ENCODE measurements at places on chromosomes 4 and X.

DNA sequence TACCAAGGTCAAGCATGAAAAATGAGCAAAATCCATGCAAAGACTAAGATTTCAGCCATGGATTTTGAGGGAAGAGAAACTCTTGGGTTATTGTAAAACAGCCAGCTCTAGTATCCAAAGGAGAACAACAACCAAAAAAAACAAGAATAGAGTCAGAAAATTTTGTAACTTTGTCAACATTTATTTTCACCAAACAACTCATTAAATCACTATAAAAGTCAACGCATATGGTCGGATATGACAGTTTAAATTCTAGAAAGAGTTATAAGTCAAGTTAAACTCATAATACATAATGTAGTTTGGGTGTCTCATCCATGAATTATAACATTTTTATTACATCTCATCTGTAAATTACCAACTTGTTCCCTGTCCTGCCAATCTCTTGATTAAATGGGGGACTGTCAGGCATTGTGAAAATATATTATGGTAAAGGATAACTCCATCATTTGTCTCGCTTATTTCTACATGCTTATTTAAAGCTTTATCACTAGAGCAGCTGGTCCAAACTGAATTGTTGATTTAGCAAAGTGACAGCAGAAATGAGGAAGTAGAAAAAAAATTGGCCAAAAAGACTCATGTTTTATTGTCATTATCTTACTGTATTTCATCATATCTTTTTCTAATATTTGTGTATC, 224.8 kb upstream of the NOCT start:
- no peak for DNase-seq

DNA sequence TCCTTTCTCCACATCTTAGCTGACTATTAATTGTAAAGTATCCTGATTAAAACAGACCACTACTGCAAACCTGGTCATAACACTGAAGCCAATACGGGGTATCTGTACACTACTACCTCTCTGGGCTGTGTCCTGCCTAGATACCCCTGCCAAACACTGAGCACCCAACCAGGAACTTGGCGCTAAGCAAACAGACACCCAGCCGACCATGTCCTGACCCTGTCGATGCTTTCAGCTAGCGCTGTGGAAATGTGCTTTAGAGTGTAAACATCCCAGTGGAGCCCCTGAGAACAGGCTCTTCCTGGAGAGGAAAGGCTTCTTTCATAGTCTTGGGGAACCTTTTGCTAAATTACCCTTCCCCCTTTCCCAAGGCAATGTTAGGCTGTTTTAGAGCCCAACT, 52.9 kb downstream of the CCNG2 start:
- DNase-seq = no peak

- no peak for DNase-seq
Measured at GRCh38 chr4:143351774-143352451, 15.2 kb downstream of the GAB1 start.

GRCh38 chrX:78708816-78709215, 38.7 kb upstream of the LPAR4 start:
- no peak for DNase-seq

DNA sequence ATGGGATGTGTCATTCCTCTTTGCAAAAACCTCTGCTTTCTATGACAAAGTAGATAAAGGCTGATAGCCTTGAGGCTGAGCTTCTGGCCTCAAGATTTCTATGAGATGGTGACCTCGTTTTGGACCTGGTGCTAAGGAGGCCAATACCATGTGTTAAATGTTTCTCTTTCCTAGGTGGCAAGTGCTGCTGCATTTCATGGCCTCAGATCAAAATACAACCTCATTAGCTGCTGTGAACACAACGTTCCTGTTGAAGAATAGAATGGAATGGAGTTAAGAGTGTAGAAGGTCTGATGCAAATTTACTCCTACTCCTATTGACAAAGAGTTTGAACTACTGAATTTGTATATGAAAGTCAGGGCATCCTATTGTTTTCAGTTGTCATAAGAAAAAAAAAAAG, 112.0 kb downstream of the C4orf51 start:
- no peak for DNase-seq

DNA sequence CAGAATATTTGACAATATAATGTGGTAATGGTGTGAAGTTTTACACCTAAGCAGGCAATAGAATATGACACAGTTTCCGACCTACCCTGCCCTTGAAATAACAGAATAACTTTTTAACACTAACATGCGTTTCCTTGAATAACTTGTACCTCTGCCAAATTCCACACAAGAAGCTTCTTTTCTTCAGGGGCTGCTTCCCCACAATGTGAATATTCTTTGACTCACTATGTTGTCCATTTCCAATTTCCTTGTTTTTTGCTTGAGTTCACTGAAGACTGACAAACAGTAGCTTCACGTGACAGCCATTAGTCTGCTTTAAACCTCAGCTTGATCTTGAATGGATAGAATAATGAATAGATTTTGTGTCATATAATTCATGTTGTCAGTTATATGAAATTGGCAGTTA, 14.3 kb downstream of the SHROOM3 start:
- no peak for DNase-seq

- no peak for DNase-seq
Measured at GRCh38 chrX:54891573-54891972, 29.1 kb upstream of the TRO start.

DNA sequence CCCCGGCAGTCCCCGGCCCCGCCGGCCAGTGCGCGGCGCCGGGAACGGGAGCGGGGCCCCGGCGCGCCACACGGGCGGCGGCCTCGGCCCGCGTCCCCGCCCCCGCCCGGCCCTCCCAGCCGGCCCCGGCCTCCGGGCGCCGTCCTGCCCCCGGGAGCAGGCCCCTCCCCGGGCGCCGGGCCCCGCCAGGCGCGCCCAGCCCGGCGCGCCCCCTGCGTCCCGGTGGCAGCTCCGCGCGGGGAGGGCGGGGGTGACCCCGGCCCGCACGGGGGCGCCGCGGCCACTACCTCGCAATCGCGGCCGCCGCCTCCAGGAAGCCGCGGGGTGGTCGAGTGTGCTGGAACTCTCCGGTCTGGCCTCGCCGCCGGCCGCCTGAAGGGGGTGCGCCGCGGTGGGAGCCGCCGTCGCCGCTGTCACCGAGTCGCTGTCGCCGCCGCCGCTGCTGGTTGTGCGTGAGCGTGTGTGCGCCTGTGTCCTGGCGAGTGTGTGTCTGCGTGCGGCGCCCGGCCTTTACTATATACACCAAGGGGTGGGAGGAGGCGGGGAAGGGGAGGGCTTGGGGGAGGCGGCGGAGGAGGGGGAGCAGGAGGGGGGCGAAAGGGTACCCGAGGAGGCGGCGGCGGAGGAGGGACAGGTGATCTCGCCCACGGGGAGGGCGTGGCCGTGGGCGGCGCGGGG, at the start of gene RAI2:
TSS of gene RAI2 (minus strand) at position 488 of the 678 bp plus-strand sequence. CDS start 59,288 bp downstream, outside the sequence.
- no peak for DNase-seq

DNA sequence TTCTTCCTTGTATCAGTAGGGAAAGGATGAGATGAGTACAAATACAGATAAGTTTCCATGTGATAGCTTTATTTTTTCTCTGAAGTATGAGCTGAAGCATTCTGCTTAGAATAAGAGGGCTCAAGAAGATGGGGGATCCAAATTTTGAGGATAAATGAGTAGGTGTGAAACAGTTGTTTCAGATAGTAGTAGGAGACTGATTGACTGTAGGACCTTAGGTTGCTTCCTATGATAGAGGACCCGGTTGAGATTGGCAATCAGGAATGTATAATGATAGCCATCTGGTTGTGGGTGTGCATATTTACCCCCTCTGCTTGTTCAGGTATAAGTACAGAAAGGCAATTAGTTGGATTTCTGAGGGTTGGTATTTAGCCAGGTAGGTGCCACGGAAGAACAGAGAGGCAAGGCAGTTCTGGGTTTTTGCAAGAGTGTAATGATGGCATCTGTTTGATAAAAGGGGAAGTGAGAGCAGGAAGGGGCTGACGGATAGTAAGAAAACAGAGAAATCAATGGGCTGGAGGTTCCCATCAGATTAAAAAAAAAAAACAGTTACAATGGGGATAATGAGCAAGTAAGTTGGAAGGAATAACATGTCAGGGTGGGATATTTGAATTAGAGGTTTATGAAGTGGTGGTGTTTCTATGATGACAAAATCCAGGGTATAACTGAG, 13.7 kb downstream of the OCRL start:
- DNase-seq = no peak

GRCh38 chr4:8069102-8069752, 89.4 kb downstream of the ABLIM2 start:
- no peak for DNase-seq

DNA sequence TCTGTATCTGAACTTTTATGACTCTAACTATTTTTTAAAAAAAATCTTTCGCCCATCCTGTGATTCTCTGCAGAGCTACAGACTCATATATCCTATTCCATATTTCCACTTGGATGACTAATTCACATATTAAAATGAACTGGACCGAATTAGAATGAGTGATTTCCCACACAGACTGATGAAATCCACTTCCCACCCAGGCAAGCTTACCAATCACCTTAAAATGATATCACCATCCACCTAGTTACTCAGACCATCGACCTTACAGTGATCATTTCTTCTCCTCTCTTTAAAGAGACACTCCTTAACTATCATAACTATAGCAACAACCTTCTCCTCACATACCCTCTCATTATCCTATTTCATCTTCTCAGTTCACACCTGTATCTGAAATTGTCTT, 34.1 kb upstream of the GUCY1B1 start:
- DNase-seq = no peak

GRCh38 chr4:48566034-48566384, 76.0 kb downstream of the ZAR1 start:
- no peak for DNase-seq

- DNase-seq = no peak
Measured at GRCh38 chrX:19280636-19281035, 63.1 kb upstream of the PDHA1 start.

GRCh38 chrX:69019073-69019890, 146.0 kb downstream of the PJA1 start:
- DNase-seq = no peak

GRCh38 chr4:19358015-19358414, 893.7 kb upstream of the SLIT2 start:
- no peak for DNase-seq

- no peak for DNase-seq
Measured at GRCh38 chrX:45591650-45592049, 391.0 kb upstream of the DIPK2B start.

- no peak for DNase-seq
Measured at GRCh38 chrX:136039968-136040367, 54.7 kb downstream of the SLC9A6 start.

Data from activated CD8-positive, alpha-beta memory T cell treated with anti-CD3 and anti-CD28 coated beads for 1 hour (primary cell).